ENCODE measurements at places on chromosomes 11 and 22.
A peak's percentile ranks its signal among the peaks of the same experiment; 100 is the strongest.

DNA sequence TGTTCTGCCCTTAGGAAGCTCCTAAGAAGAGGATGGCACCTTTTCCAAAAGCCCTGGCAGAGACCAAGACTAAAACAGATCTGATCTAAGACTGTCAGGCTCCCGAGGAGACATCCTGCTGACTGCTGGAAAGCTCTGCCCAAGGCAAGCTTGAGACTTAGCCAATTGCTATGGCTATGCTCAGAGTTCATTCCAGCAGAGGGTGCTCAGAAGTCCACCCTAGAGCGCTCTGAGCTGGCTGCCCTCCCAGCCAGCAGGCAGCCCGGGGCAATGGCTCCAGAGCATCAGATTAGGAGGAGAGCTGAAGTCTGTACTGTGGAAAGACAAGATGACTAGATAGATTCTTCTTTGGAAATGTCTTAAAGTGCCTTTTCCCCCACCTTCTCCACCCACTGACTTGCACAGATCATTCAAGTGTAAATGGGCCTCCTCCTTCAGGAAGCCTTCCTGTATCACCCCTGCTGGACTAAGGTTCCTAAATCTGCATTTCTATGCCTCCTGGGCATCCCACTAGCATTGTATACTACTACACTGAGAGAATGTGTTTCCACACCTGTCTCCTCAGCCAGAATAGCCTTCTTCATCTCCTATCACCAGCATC lies 23.4 kb downstream of the LRRC55 start:
- DNase-seq: peak; percentile 40

DNA sequence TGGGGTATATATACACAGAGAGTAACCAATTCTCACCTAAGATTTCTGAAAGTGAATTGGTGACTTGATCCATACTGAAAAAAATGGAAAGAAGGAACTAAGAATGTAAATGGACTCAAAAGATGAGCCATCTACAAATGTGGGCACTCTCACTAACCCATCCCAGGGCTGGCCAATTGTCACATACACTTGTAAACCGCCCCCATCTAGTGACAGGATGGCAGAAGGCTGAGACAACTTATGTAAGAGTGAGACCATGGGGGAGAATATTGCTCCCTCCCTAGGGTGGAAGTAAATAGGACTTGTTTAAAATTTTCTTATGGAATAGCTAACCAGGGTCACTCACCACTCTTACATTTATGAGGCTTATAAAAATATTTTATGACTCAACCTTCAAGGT lies 377.1 kb upstream of the ISX start:
- no peak for DNase-seq

GRCh38 chr11:26276798-26277424 lies 55.0 kb upstream of the ANO3 start:
- DNase-seq: peak; percentile 82

GRCh38 chr11:124238512-124238911 lies 2.4 kb upstream of the OR8G1 start:
- no peak for DNase-seq

DNA sequence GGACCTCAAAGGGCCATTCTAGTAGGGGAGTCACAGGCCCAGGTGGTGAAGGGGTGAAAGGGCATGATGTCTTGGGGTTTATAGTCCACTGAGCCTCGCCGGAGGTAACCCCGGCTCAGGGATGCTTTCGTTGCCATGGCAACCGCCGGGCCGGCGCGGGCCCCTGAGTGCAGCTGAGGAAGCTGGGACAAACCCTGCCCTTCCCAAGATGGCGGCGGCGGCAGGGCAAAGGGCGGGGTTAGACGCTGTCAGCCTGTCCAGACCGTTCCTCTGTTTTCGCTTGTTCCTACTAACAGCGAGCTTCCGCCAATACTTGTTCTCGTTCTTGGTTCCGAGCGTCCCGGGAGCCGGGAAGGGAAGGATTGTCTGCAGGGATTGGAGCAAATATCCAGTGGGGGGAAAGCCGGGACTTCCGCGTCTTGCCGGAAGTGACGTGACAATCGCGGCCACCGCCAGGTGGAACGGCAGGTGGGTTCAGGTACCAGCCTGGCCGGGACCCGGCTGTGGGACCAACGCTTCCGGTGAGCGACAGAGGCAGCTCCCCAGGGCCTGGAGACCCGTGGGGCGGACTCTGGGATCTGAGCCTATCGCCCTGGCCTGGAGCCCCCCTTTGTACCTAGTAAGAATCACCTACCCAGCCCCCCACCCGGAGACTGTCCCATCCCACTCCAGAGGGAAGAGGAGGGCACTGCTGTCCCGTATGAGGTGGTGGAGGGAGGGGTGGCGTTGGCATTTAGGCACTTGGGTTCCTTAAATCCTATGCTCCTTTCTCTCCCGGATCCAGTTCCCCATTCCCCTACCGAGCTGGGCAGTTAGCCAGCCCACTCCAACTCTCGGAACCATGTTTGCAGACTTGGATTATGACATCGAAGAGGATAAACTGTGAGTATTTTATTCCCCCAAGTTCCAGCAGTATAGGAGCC lies at the start of gene PICK1:
Gene PICK1 (plus strand): TSS at position 436 of the 923 bp plus-strand sequence. CDS start 406 bp downstream, at position 842.
- peak; percentile 94 for DNase-seq

- no peak for DNase-seq
These were observed 1.3 kb downstream of the CARS1 start for GRCh38 chr11:3055891-3056290.

DNA sequence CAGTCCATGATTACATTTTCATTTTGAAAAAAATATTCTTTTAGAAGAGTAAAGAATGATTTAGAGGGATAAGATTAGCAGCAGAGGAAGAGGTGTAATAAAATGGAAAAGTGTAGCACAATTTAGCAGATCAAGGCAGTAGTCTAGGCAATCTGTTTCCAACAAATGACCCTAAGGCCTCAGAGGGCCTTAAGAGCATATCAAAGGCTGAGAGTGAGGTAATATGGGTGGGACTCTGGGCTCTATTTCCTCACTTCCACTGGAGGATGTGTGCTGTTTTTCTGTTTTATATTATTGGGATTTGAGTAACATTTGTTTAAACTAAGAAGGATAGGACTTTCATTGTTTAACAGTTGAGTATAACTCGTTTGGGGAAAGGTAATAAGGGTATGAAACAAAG lies 28.8 kb downstream of the CCDC81 start:
- DNase-seq: no peak

DNA sequence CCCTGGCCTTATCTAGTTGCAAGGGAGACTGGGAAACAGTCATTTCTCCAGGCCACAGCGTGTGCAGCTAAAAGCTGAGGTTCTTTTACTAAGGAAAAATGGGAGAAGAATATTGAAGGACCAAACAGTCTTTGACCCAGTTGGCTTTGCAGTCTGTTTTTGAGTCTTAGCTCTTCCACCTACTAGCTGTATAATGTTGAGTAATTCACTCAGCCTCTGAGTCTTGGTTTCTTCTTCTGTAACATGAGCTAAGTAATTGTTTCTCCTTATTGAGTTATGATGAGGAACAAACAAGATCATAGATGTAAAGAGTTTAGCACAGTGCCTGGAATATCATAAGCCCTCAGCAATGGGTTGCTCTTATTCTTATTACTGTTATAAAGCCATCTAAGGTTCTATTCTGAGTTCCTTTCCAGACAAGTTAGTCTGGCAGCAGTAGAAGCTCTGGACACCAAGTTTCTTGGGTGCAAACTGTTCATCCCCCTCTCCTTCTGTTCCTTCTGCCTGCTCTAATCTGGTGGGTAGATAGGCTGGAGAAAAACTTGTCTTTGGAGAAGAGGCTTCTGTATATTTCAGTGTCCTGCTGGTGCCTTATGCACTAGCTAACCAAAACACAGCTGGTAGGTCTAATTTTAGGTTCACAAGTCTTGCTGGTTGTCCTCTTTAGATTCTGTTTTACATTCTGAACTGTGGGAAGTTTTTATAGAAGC lies 13.5 kb downstream of the TRIM44 start:
- DNase-seq: peak; percentile 57

GRCh38 chr11:106495046-106495445 lies 417.6 kb downstream of the AASDHPPT start:
- DNase-seq: peak; percentile 23

DNA sequence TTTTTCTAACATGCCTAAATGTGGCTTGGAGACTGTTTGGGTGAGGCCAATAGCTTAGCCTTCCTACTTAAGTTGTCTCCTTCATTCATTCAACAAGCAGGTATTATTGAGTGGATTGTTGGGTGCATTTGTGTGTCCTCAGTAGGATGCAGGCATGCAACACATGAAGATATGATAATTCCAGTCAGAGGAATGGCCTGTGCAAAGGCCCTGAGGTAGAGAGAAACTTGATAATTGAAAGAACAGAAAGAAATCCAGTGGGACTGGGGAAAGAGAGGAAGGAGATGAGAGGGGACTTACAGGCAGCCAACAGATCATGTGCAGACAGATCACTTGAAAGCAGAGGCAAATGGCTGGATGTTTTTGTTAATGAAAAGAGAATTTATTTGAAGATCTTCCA lies 15.3 kb upstream of the PRAME start:
- DNase-seq: no peak

- DNase-seq: no peak
These were observed 70.5 kb downstream of the PACSIN2 start for GRCh38 chr22:42944409-42944808.

DNA sequence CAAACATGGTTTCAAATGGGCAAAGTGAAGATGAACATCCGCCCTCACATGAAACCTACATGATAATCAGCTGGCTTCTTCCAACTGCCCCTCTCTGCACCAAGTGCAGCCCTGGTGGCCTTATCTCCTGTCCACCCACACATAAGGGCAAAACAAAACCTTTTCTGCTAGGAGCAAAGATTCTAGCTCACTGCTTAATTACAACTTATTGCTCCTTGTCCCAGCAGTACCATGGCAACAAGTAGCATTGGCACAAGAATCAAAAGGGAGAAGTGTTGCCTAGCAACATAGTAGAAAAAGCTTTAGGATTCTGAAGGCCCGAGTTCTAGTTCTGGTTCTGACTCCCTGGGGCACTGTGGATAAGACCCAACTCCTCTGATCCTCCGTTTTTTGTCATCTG lies 68.7 kb upstream of the BMAL1 start:
- DNase-seq: peak; percentile 29

DNA sequence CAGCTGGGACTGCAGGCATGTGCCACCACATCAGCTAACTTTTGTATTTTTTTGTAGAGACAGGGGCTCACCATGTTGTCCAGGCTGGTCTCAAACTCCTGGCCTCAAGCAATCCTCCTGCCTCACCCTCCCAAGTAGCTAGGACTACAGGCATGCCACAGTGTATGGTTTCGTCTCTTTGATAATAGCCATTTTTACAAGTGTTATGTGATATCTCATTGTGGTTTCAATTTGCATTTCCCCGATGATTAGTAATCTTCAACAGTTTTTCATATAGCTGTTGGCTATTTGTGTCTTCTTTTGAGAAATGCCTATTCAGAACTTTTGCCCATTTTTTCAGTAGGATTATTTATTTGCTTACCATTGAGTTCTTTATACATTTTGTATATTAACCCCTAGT lies 9.0 kb upstream of the MTMR3 start:
- DNase-seq: no peak

DNA sequence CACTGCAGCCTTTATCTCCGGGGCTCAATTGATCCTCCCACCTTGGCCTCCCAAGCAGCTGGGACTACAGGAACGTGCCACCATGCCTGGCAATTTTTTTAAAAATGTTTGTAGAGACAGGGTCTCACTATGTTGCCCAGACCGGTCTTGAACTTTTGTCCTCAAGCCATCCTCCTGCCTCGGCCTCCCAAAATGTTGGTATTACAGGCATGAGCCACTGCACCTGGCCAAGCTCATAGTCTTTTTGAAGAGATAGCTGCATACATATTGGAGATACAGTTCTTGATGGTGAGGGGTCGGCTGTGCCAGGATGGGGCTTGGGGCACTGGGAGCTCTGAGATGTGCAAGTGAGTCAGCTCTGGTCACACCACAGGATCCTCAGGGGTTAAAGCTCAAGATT lies 53.2 kb downstream of the CHRDL2 start:
- DNase-seq: no peak

- DNase-seq: no peak
These were observed 37.1 kb downstream of the SHISAL1 start for GRCh38 chr22:44275631-44275995.

DNA sequence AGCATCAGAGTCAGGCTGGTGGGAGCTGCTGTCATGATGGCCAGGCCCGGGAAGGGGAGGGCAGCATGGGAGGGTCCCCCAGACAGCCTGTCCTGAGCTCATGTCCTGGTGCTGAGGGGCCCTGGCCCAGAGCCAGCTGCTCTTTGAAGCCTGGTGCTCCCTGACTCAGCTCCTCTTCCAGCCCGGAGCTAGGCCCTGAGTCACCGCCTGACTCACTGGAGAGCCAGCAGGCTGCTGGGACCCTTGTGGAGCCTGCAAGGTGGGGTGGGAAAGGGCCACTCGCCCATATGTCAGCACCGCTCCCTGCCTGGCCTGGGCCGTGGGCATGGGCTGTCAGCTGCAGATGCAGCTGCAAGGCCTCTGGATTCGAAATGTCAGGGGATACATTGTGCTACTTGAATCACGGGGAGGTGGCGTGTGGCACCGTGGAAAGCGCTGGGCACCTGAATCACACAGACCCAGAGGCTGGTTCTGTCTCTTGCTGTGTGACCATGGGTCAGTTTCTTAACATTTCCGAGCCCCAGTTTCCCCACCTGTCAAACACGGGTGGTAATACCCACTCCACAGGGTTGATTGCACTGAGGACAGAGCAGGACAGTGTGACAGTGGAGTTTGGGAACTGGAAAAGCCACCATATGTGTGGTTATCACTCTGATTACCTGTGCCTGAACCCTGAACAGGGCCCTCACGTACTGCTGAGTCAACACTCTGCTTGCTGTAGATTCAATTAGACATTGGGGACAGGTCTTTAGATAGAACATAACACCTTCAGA lies 4.4 kb downstream of the CACNA1I start:
- DNase-seq: peak; percentile 84

DNA sequence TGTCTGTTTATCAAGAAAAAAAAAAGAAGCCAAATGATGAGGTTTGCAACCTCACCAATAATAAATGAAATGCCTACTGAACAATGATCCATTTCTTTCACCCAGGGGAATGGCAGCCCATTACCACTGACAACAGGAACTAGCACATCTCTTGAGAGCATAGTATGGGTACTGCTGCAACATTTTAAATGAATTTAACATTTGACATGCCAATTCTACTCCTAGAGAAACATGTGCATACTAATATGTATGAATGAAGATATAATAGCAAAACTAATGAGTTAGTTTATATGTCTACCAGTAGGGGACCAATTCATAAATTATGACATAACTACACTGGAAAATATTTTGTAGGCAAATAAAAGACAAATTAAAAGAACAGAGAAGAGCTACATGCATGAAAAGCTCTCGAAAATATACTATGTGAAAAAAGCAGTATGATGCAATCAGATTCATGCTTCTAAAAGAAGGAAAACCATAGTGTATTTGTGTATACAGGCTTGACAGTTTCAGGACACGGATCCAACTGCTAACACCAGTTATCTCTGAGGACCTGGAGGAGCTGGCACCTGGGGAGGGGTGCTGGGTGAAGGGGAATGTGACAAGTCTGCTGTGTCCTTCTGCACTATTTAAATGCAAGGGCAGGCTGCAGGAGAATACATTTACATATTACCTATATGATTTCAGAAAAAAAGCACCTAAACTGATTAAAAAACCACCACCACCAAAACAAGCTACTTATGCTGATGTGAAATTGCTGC lies 6.9 kb downstream of the SMCO4 start:
- no peak for DNase-seq

All from choroid plexus epithelial cell (primary cell).